Activated B cell treated with CpG ODN at 0.5 μM for 24 hours (primary cell): ENCODE measurements at places on chromosomes 7 and 10.

DNA sequence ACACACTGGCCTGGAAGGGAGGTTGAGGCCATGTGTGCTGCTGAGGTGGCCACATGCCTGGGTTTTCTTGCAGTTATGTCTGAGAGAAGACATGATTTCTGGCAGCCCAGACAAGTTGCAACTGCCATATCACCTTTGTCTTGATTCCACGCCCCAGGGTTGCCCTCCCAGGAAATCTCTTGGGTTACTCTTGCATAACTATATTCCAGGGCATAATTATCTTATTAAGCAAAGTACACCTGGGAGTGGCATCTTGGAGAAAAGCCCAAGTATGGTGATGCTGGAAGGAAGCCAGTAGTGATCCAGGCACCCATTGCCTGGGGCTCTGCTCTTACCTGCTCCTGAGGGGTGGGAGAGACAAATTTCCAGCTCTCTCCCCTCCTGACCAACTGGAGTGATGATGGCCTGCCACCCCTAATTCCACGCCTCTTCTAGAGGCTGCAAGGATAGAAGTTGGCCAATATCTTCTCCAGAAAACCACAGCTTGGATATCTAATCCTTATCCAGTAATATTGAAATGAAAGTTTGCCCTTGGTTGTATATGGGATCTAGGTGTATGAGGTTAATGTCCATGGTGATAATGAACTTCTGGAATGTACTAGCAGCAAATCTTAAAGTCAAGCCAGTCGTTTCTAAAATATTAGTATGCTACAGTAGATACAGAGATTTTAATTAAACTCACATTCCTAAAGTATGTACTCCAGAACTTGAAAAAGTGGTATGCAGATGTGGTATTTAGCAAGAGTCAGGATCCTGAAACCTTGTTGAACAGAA lies 5.0 kb downstream of the AKR1B10 start:
- no peak for DNase-seq

GRCh38 chr7:12137283-12137682 lies 73.8 kb upstream of the TMEM106B start:
- DNase-seq, result no peak

- DNase-seq, result no peak
These were observed 20.4 kb downstream of the BRI3 start for GRCh38 chr7:98301693-98302470.

DNA sequence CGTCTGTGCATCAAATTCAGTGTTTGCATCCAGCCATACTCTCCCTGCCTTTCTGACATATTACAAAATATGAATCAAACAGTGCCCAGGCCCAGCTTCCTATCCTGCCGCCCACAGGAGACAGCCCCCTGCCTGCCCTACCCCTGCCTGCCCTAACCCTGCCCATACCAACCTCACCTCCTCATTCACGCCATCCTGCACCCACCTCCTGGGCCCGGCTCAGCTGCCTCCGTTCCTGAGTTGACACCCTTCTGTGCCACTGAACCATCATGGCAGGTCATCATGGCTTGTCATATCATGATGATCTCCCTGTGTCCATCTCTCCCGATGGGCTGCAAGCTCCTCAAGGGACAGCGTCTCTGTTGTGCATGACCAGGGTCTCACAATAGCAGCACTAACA lies 72.3 kb downstream of the TNS3 start:
- no peak for DNase-seq

GRCh38 chr10:42980553-42981357 lies 96.1 kb upstream of the RET start:
- DNase-seq, result no peak

- DNase-seq, result no peak
These were observed 39.7 kb upstream of the MKRN1 start for GRCh38 chr7:140519007-140519399.
